ENCODE measurements at places on chromosomes 5 and 9.

- DNase-seq, result no peak
Measured at GRCh38 chr9:27536168-27536567, 6.6 kb upstream of the MOB3B start.

GRCh38 chr5:101878190-101878589, 417.9 kb downstream of the SLCO4C1 start:
- no peak for DNase-seq

GRCh38 chr9:278651-279050, 64.0 kb downstream of the DOCK8 start:
- no peak for DNase-seq

DNA sequence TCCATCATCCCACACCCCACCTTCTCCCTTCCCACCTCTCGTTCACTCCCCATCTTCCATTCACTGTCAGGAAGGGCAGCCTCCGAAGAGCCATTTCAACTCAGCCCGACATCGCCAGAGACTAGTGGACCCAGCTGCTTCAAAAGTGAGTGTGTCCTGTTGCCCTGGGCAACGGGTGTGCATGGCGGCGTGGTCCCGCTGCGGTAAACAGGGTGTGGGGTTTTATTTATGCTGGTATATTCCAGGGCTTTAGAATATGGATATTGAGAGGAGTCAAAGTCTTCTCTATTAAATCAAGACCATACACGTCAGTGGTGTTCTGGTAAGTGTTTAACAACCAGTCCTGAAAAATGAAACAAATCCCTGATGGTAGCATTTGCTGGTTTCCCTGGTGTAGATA, 274.5 kb downstream of the MAST4 start:
- DNase-seq, result no peak

GRCh38 chr9:20781092-20781491, 97.0 kb downstream of the FOCAD start:
- no peak for DNase-seq

- DNase-seq, result no peak
Measured at GRCh38 chr5:135229122-135229521, 169.9 kb downstream of the MACROH2A1 start.

DNA sequence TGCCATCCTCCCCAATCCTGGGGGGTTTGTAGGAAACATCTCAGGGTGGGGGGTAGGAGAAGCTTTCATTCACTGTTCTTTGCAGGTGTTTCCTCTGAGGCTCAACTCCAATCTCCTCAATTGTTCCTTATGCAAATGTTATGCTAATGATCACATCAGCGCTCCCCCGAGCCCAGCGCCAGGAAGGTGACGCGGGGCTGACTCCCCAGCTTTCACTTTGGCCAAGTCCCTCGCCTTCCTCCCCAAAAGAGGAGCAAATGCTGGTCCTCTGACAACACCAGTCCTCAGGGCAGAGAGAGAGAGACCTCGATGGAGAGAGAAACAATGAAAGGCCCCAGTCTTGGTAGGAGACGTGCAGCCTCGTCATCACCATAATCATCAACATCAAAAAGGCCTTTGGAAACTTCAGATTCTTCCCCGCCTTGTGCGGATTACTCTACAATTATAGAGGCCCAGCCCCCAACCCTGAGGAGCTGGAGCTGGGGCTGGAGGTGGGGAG, 39.1 kb downstream of the PCDH1 start:
- DNase-seq, result no peak

DNA sequence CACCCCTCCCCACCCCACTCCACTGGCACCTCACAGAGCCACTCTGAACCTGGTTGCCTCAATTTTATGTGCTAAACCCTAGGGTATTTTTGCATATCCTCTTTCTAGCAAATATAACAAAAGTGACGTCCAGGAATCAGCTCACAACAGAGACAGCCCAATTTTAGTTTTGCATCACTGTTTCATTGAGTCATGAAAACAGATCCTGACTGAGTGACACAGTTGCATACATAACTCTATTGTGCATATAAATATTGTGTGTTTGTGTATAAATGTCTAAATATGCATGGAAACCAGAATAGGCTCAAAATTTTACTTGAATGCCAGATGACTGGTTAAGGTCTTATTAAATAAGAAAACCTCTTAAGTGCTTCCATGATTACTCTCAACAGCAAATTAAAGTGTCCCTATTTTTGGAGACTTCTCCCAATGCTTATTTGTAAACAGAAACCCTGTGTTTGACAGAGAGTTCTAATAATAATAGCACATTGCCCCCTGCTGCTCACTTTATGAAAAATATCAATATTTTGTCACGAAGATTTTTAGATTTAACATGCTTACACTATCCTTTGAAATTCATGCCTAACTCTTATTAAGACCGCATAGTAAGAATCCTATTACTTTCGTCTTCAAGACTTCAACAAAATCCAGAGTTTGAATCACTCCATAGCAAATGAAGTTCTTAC, 75.5 kb upstream of the PRRC1 start:
- DNase-seq, result no peak

DNA sequence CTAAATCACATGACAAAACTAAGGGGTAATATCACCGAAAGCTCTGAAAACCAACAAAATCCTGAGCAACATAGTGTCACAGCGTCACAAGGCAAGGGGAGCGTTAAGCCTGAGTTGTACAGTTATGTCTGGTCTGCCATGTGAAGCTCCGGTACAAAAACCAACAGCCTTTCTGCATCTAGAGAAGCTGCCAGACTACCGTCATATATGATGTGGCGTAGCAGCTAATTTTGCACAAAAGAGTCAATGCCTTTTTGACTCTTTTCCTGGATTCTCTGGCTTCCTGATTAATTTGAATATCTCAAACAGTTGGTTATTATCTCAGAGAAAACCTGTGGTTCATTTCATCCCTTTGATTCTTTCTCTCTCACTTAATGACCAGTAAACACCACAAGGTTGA, 16.0 kb upstream of the ATP10B start:
- no peak for DNase-seq

DNA sequence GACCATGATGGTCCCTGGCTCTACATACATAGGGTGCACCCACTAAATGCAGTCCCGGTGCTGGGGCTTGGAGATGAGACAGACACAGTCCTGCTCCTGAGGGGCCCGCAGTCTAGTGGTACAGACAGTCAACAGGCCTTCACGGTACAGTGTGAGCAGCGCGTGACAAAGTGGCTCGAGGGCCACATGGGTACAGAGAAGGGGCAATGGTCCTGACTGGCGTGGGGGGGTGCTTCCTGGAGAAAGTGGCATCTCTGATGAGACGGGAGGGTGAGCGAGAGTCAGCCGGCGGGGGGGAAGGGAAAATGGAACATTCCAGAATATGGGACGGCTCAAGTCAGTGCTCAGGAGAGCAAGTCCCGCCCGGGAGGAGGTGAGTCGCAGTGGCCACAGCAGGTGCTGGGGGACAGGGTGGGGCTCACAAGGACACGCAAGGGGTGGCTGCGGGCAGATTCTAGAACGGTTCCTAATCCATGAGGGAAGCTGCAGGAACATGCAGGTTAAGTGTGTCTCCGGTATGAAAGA, 38.0 kb downstream of the WHRN start:
- DNase-seq, result no peak

DNA sequence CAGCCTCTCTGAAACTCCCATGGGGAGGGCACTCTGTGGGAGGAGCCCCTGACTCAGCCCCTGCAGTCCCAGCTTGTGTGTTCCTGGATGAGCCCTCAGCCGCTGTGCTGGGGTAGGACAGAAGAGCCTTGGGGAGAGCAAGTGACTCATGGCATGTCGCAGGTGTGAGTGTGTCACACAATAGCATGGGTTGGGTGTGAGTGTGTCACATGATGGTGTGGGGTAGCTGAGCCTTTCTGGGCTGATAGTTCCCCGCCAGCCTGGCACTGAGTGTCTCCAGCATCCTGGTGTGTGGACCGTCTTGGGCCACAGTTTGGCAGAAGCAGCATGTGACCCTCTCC, 83.4 kb downstream of the PHF2 start:
- DNase-seq, result no peak

- DNase-seq, result no peak
Measured at GRCh38 chr9:14096258-14096922, 217.6 kb downstream of the NFIB start.

DNA sequence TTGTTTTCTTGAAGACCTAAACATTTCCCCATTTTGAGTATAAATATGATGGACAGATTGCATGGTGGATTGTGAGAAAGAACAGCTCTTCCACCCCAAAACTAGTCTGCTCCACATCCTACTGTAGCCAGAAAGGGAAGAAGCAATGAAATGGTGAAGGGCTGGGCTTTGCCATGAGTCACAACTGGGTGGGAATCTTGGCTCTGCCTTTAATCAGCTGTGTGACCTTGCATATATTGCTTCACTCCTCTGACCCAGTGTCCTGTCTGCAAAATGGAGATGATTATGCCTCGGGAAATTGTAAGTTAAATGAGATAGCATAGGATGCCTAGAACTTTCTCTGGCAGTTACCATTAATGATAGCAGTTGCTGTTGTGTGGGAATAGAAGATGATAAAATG, 101.9 kb downstream of the PDE8B start:
- DNase-seq, result no peak

GRCh38 chr5:8493176-8493575, 624.2 kb downstream of the MTRR start:
- DNase-seq, result no peak

DNA sequence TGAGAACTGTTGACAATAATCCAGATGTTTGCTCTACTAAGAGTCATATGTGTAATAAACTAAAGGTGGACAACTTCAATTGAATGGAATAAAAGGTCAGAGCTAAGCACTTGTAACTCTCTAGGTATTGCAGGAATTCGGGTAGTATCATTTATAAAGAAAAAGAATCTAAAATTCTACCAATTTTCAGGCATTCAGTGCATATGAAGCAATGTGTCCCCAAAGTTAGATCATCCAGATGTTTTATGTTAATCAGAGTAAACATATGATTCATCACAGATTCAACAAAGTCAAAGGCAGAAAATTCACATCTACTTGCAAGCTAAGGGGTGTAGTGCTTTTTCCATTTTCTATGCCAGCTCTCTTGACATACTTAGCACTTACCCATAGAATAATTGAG, 477.1 kb downstream of the PDE4D start:
- no peak for DNase-seq

- DNase-seq, result no peak
Measured at GRCh38 chr5:82669720-82670119, 391.6 kb upstream of the RPS23 start.

DNA sequence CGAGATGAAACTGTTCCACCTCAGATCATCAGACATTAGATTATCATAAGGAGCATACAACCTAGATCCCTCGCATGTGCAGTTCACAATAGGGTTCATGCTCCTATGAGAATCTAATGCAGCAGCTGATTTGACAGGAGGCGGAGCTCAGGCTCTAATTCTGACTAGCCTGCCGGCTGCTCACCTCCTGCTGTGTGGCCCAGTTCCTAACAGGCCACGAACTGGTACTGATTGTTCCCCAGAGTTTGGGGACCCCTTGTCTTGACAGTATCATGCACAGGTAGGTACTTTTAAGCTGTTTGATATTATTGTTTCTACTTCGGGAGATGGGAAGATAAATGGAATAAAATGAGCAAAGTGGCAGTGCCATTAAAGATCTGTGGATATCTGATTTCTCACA, 66.9 kb downstream of the ZCCHC7 start:
- DNase-seq, result no peak

DNA sequence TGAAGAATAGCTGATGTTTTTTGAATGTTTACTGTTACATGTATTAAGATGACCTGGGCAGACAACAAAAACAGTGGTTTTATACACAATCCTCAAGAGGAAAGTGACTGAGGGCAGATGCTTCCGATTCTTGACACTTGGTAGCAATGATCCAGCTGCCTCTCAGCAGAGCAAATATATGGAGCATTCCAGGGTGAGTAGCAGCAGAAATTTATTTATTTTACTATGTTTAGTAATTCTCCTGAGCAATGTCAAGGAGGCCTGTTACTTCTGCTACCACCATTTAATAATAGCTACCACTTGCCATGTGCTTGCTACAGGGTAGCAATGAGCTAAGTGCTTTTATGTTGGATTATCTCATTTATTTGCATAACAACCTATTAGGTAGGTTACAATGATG, 69.1 kb upstream of the NR3C1 start:
- no peak for DNase-seq

DNA sequence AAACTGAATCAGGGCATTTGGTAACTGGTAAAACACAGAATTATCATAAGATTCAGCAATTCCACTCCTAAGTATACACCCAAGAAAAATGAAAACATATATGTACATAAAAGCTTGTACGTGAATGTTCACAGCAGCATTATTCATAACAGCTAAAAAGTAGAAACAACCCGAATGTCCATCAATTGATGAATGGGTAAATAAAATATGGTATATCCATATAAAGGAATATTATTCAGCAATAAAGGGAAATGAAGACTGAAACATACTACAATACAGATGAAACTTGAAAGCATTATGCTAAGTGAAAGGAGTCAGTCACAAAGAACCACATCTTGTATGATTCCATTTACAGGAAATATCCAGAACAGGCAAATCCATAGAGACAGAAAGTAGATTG, 65.5 kb downstream of the MPDZ start:
- no peak for DNase-seq

Measured in mesothelial cell of epicardium (in vitro differentiated cells).